ENCODE measurements at places on chromosomes 13 and 19.

DNA sequence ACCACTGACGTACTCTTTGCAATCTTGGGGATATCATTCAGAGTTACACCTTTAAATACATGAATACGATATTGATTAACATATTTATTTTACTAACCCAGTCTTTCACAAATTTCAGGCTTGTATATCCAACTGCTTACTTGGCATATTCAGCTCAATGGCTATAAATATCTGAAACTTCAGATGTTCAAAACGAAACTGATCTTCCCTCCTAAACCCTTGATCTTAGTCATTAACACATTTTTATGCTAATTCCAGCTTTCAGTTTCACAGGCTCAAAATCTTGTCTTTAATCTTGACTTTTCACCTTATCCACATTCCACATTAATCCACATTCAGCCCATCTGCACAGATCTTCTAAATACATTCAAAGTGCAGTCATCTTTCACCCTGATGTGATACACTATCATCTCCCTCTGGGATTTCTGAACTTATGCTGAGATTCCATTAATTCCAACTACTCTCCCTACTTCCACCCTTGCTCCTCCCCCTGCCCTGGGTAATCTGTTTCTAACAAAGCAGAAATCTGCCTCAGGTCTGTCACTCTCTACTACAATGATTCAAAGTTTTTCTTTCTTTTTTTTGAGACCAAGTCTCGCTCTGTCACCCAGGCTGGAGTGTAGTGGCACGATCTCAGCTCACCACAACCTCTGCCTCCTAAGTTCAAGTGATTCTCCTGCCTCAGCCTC, 387.2 kb downstream of the GPC5 start:
- DNase-seq: no peak

GRCh38 chr19:10582091-10582490, 5.0 kb downstream of the AP1M2 start:
- no peak for DNase-seq

- no peak for DNase-seq
Measured at GRCh38 chr19:44050740-44051649, 841 bp upstream of the ZNF223 start.

DNA sequence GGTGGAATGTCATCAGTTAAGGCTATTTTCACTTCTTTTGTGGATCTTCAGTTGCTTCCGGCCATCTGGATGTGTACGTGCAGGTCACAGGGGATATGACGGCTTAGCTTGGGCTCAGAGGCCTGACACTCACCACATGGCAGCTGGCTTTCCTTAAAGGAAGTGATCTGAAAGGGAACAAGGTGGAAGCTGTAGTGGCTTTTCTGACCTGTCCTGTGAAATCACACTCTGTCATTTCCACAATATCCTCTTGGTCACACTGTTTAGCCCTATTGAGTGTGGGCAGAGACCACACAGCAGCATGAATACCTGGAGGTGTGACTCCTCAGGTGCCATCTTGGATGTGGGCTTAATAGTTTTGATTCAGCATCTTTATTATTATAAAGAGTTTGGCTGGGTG, 4.5 kb upstream of the BAX start:
- no peak for DNase-seq

DNA sequence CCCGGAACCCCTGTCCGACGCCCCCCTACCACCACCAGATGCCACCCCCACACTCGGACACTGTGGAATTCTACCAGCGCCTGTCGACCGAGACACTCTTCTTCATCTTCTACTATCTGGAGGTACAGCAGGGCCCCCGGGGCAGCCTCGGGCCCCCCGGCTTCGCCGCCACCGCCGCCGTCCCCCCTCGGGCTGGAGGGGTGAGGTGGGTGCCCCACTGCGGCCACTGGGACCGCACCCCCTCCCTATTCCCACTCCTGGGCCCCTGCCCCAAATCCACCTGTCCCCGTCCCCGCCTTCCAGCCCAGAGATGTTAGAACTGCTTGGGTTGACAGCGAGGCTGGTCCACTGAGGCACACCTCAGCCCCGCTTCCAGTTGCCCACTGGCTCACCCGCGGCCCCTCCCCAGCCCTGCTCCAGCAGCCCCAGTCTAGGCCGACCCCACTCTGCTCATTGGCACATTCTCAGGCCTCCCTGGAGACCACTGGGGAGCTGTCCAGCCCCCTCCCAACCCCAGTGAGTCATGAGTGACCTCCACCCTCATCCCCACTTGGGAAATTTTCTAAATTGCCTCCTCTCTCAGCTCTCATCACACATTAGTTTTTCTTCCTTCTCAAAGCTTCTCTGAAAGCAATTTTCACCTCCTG, 6.5 kb downstream of the LENG1 start:
- DNase-seq: no peak

DNA sequence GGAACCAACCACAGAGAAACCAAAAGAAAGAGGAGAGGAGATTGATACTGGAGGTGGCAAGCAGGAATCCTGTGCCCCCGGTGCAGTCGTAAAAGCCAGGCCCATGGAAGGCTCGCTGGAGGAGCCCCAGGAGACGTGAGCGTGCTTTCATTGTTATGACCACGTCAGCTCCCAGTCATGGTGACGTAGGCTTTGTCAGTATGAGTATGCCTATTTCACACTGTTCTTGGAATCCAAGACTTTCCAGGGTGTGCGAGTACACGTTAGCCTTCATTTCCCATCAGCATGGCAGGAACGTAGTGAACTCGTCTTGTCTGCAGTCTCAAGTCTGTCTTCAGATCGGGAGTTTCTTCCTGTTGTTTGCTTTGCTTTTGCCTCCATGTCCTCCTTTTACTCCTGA, 15.4 kb upstream of the CHAMP1 start:
- DNase-seq: no peak

- DNase-seq: no peak
Measured at GRCh38 chr13:45466359-45466758, 1.6 kb downstream of the COG3 start.

GRCh38 chr13:51714663-51715168, 89.2 kb downstream of the DHRS12 start:
- DNase-seq: no peak

DNA sequence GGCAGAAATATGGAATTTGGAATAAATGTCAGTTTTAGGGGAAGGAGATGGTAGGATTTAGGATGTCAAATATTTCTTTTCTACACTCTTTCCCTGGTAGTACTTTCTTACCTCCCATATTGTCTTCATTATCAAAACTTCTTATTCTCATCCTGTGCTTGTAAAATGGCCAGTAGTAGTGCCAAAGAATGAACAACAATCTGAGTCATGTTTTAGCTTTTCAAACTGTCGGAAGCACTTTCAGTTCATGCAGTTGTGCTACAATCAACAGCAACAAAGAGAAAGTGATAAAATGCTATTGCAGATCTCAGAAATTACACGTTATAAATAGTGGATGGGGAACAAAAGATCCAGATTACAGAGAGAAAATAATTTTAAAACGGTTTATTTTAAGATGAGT, 193.7 kb upstream of the RXFP2 start:
- DNase-seq: no peak

- DNase-seq: no peak
Measured at GRCh38 chr19:44626048-44626624, 12.8 kb downstream of the IGSF23 start.

GRCh38 chr13:46598820-46599180, 45.8 kb downstream of the LRCH1 start:
- DNase-seq: no peak

DNA sequence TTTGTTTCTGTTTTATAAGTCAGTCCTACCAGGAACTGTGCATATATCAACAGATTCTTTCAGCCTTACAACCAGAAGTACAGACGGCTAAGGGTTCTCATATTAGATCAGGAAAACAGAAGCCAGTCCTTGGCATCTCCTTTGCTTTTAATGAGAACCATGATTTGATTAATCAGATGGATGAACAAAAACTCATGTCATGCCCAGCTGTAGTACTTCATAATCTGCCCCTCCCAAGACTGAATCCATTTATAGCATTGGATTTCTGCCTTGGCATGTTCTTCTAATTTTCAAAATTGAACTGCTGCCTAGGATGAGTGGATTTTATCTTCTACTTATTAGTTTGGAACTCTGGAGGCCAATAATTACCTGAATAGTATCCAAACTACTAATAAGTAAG, 617.2 kb downstream of the SLITRK5 start:
- no peak for DNase-seq

DNA sequence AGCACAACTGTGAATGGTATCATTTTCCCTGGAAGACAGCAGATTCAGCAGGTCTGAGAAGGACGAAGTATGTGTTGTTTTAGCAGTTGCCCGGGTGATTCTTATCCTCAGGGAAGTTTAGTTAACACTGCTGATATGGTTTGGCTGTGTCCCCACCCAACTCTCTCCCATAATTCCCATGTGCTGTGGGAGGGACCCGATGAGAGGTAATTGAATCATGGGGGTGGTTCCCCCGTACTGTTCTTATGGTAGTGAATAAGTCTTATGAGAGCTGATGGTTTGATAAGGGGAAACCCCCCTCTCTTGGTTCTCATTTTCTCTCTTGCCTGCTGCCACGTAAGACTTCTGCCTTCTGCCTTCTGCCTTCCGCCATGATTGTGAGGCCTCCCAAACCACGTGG, 81.0 kb upstream of the UBAC2 start:
- peak; percentile 44 for DNase-seq

GRCh38 chr13:26999499-26999898, 172.1 kb downstream of the USP12 start:
- no peak for DNase-seq

DNA sequence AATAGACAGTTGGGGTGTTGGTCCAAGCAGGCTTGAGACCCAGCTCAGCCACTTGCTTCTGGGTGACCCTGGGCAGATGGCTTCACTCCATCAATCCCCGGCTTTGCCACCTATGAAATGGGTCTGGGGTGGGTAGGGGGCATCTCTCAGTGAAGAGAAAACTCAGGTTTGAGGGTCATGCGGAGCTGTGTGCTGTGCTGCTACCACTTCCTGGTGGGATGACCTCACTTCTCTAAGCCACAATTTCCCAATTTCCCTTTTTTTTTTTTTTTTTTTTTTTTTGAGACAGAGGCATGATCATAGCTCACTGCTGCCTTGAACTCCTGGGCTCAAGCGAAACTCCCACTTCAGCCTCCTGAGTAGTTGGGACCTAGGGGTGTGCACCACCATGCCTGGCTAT, 4.6 kb upstream of the PLAUR start:
- no peak for DNase-seq

- DNase-seq: no peak
Measured at GRCh38 chr13:113374511-113375175, 10.7 kb upstream of the GRTP1 start.

- no peak for DNase-seq
Measured at GRCh38 chr19:23393121-23393520, 2.1 kb downstream of the ZNF91 start.

GRCh38 chr13:67303661-67304333, 73.7 kb upstream of the PCDH9 start:
- DNase-seq: no peak

DNA sequence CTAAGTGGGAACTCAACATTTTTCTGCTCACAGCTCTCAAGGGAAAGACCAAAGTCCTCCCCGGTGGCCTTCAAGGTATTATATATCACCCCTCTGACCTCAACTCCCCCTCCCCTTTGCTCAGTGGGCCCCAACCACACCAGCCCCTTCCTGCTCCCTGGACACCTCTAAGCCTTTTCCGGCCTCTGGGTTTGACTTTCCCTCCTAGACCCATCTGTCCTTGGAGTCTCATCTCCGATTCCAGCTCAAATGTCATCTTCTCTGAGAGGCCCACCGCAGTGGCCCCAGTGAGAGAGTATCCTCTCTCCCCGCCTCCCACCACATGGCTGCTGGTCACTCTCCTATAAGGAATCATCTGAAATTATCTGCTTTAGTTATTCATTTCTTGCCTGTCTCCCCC, 941 bp upstream of the UHRF1 start:
- no peak for DNase-seq

DNA sequence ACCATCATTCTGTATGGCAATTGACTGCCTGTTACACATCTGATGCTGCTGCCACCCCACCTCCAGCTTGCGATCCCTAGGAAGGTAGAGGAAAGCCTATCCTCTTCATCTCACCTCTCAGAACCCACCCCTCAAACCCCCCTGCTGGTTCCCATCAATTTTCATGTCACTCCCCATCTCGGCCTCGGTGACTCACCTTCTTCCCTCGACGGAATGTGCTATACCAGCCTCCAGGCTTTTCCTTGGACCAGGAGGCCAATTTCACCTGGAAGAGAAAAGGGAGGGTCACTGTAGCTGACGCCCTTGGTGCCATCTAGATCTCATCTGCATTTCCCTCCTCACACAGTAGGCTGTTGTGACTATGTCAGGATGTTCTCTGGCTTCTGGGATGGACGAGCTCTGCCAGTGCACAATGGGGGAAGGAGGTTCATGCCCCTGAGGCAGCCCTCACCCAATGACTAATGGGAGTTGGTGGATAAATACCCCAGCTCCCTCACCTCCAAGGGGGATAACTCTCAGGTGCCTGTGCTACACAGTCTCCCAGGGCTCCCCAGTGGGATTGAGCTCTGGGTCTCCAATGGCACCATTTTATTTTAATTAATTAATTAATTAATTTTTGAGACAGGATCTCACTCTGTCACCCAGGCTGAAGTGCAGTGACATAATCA, 26.4 kb upstream of the OLFM2 start:
- no peak for DNase-seq

DNA sequence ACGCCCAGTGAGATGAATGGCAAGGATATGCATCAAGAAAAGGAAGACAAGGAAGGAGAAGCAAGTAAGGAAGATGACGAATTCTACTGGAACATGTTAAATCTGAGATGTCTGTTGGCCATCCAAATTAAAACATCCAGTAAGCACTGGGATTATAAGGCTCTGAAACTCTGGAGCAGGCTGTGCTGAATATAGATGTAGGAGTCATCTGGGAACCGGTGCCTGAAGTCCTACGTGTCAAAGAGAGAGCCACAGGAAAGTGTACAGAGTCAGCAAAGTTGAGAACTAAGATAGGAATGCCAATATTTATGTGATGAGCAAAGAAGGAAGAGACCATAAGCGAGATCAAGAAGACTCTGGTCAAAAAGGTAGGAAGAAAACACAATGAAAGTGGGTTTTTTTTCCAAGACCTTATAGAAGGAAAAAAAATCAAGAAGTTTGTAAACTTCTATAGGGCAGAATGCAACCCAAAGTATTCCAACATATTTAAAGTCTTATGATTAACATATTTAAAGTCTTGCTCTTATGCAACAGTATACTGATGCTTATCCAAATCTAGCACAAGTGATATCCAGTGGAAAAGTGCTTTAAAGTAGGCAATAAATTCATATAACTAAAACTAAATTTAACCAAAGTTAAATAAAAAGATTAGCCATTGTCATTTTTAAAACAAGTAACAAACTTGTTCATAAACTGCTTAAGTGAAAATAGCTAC, 51.2 kb upstream of the EEF1AKMT1 start:
- no peak for DNase-seq

DNA sequence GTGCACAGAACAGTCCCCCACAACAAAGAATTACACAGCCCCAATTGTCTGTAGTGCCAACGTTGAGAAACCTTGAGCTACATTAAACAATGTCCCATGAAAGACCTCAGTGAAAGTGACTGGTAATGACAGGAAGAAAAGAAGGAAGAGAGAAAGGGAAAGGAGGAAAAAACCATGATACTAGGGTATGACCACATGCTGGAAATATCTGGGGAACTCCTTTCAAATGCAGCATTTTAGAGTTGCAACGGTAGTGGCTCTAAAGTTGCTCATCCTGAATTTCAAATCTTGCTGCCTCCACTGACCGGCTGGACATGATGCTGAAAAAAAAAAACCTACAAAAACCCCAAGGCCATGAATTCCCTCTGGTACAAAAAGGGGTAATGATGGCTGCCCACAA, 26.5 kb downstream of the FPR3 start:
- no peak for DNase-seq
